ENCODE measurements at places on chromosomes 2 and 18. TPM values are rescaled to one million over a fixed set of nuclear protein-coding genes. Genes with fewer than 3 reads are reported as not detected.

FAM124B gene
- total RNA-seq, result 5.7 TPM

DSG4 gene
- not detected for total RNA-seq

PRSS56 gene
- total RNA-seq, result not detected

PCARE gene
- total RNA-seq, result not detected

EMILIN1 gene
- 107 TPM for total RNA-seq

ATL2 gene
- total RNA-seq, result 147 TPM

CTAGE1 gene
- total RNA-seq, result not detected

CYTIP gene
- total RNA-seq, result not detected

NEUROD1 gene
- not detected for total RNA-seq

POTEC gene
- not detected for total RNA-seq

SERPINB2 gene
- 0.55 TPM for total RNA-seq

LYPD1 gene
- total RNA-seq, result 7.1 TPM

LOXHD1 gene
- total RNA-seq, result not detected

PDE1A gene
- 13.1 TPM for total RNA-seq

TM4SF20 gene
- not detected for total RNA-seq

EN1 gene
- total RNA-seq, result not detected

CAVIN2 gene
- 235 TPM for total RNA-seq

TCF23 gene
- 32.5 TPM for total RNA-seq

TTC32 gene
- 21.3 TPM for total RNA-seq

FBXO36 gene
- total RNA-seq, result 0.88 TPM

SERPINB8 gene
- 2.3 TPM for total RNA-seq

ACKR3 gene
- 11.8 TPM for total RNA-seq

RFTN2 gene
- total RNA-seq, result 2.0 TPM

ANKRD53 gene
- total RNA-seq, result not detected

CYP27A1 gene
- 12.0 TPM for total RNA-seq

CFAP65 gene
- 0.21 TPM for total RNA-seq

TUBB8B gene
- total RNA-seq, result not detected

TEKT4 gene
- total RNA-seq, result not detected

C2orf72 gene
- not detected for total RNA-seq

ALKAL2 gene
- total RNA-seq, result 3.3 TPM

NCL gene
- 429 TPM for total RNA-seq

RBMS1 gene
- 30.5 TPM for total RNA-seq

C2orf80 gene
- not detected for total RNA-seq

WDFY1 gene
- total RNA-seq, result 30.9 TPM

NIFK gene
- total RNA-seq, result 21.2 TPM

PIKFYVE gene
- 15.6 TPM for total RNA-seq

MRPL33 gene
- total RNA-seq, result 51.7 TPM

IL36A gene
- total RNA-seq, result not detected

FLACC1 gene
- total RNA-seq, result 2.0 TPM

CYS1 gene
- 15.5 TPM for total RNA-seq

C18orf63 gene
- not detected for total RNA-seq

CIB4 gene
- total RNA-seq, result not detected

OTOS gene
- not detected for total RNA-seq

GKN2 gene
- not detected for total RNA-seq

Data from uterus (tissue), 4 donors.